ENCODE measurements at places on chromosomes 16 and 17.

DNA sequence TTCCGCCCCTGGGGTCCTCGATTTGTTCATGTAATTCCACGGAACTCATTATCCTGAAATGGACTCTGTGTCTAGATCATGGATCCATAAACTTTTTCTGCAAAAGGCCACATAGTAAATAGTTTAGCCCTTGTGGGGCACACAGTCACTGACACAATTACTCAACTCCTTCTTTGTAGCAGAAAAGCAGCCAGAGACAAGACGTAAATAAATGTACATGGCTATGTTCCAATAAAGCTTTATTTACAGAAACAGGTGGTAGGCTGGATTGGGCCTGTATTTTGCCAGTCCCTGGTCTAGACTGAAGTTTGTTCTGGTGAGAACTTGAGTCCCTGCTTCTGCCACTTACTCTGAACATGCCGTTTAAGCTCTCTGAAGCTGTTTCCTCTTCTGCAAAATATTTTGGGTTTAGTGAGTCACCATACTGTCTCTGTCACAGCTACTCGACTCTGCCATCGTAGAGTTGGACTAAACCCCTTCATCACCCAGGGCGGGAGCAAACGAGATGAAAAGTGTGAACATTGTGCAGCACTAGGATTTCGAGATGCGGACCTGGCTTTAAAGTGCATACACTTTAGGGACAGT lies 61.9 kb upstream of the FOXF1 start:
- DNase-seq = no peak

- no peak for DNase-seq
These were observed 17.3 kb downstream of the CRHR1 start for GRCh38 chr17:45801421-45801820.

DNA sequence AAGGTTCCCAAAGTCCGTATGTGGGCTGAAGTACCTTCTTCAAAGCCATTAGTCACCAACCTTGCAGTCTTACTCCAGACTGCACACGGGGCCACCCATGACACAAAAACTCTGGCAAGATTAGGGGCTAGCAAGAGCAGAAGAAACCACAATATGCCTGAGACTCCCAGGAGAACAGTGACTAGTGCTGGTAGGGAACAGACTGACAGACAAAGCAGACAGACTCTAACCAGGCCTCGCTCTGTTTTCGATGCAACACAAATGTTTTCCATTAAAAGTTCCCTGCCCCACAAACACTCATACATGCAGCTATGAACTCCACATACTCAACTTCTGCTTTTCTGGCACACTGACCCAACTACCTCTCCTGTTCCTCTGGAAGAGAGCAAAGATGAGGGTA lies 102.2 kb downstream of the HIC1 start:
- DNase-seq = no peak

DNA sequence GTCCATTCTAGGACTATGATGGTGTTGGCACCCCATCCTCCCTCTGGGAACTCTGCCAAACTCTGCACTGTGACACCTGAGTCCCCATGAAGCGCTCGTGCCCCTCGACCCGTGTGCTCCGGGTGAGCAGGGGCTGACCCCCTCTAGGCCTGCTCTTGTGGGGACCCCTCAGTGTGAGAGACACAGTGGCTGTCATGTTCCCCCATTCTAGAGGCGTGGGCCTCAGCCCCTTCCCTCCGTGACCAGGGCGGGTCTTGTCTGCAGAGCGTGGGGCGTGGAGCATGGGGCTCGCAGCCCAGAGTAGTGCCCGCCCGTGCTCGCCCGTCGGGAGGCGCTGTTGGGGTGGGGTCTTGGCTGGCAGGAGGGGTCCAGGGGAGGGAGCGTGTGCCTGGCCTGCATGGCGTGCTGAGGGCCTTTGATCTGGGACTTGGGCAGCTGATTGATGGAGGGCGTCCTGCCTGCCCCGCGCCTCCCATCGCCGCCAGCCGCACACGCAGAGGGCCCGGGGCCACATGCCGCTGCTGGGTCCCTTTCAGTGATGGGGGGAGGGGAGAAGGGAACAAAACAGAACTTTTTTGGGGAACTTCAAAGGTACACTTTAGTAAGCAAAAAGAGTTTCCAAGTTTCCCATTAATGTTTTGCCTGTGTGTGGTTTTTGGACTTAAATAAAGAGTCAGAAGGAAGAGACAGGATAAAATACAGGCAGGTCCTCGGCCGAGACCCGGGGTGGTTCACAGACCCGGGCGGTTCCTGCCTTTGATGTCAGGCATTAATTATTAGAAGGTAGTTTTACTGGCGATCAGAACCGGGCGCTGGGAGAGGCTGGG lies 22.5 kb downstream of the CENPX start:
- DNase-seq = no peak

- DNase-seq = no peak
These were observed 49.2 kb downstream of the PDPK1 start for GRCh38 chr16:2586901-2587480.
